ENCODE measurements at places on chromosomes 2 and 18.

- no peak for DNase-seq
Measured at GRCh38 chr2:27407798-27408491, 1.4 kb downstream of the PPM1G start.

GRCh38 chr2:47485177-47485576 lies 82.2 kb downstream of the MSH2 start:
- no peak for DNase-seq

DNA sequence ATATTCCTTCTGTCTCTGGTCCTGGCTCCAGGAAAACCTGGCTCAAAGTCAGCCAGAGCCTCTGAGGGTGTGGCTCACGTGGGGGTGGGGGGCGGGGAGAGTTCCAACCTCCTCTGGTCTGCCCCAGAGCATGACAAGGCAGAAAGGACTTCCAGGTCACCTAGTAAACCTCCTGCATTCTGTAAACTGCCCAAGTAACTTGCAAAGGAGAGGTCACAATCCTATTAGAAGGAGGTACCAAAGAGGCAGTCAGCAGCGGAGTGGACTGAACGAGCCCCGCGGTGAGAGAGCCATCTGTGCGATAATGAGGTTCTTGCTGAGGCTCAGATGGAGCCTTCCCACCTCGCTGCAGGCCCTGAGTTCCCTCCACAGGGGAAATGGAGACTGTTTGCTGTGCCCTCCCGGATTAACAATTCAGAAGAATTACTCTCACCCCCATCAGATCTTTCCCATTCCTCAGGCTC lies 58.9 kb upstream of the GATA6 start:
- DNase-seq, result no peak

- DNase-seq, result no peak
Measured at GRCh38 chr2:212977152-212977551, 174.3 kb downstream of the IKZF2 start.

DNA sequence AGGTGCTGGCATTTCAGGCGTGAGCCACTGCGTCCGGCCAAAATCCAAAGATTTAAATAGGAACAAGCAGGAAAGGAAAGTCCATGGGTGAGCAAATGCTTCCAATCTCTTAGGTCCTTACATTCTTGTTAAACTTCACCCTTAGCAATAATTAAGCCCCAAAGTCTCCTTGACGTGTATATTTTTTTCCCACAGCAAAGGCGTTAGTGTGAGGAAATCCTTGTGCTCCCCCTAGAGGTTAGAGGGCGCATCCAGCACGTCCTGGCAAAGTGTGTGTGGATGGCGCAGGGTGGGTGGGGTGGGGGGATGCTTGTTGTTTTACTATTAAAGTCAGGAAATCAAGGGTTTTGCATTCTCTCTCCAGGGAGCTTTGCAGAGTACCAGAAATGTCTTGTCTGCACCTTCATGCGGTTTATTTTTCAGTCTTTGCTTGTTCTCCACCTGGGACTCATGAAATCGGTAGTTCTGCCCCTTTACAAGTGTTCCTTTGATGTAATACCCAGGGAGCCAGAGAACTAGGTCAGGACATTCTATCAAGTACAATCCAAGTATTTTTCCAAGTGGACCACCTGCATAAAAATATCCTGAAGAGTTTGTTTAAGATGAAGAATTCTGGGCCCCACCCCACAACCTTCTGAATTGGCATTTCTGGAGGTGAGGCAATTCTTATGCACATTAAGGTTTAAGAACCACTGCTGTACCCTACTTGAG lies 22.2 kb upstream of the ITSN2 start:
- peak; percentile 44 for DNase-seq

DNA sequence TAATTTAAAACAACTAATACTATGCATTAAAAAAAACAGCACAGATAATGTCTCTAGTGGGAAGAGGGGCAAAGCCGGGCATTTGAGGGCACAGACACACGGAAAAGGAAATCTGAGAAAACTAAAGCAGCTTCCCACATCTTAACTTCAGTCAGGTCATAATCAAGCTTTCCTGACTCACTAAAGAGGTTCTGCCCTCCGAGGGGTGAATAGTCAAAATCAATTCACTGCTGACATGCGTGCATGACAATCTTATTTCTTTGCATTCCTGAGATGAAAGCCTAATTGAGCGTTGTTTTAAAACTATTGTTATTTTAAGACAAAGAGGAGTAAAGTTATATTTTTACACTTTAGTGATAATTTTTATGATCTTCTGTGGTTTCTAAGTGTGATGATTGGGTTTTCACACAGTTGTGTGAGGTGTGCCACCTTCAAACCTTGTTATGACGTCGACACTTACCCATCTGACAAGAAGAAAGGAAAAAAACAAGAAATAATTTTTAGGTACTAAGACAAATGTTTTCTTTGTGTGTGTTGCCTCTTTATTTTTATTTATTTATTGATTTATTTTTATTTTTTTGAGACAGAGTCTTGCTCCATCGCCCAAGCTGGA lies 90.9 kb downstream of the GATA6 start:
- DNase-seq, result no peak

DNA sequence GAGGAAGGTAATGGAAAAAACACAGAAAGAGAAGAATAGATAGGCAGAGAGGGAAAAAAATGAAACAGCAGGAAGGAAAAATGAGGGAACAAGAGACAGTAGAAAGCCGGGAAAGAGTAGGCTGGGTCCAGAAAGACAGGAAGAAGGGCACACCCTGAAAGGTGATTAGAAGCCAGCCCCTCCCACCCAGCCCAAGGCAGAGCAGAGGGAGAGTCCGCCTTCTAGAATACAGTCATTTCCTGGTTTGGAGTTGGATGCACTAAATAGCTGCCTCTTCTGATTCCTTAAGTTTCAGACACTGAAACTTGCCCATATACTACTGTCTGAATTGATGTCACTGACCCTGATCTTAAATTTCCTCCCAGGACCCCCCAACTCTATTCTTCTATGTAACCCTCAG lies 17.9 kb upstream of the DSG3 start:
- DNase-seq, result no peak
